AG04449 (cell line): ENCODE measurements at places on chromosomes 12 and 14.
A peak's percentile ranks its signal among the peaks of the same experiment; 100 is the strongest.

- DNase-seq = no peak
Measured at GRCh38 chr12:67280572-67280971, 11.4 kb downstream of the CAND1 start.

DNA sequence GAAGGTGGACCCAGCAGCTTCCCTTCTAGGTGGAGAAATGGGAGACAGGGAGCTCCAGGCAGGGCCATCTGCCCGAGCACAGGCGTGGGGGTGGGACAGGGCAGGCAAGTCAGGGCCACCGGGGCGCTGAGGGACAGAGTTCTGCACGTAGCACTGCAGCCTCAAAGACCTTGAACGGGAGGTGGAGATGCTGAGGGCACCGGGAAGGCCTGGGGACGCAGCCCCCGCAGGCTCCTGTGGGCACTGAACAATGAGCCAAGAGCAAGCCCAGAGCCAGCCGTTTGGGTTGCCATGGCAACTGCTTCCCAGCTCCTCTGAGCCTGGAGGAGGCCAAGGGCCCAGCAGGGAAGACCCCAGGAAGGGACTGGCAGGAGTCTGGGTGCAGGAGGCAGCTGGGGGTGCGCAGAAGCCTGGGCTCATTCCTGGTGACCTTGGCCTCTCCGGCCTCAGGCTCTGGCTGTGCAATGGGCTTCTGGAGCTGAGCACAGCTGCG lies 3.4 kb downstream of the LBHD2 start:
- no peak for DNase-seq

- DNase-seq = no peak
Measured at GRCh38 chr12:132527186-132527882, 37.4 kb downstream of the FBRSL1 start.

DNA sequence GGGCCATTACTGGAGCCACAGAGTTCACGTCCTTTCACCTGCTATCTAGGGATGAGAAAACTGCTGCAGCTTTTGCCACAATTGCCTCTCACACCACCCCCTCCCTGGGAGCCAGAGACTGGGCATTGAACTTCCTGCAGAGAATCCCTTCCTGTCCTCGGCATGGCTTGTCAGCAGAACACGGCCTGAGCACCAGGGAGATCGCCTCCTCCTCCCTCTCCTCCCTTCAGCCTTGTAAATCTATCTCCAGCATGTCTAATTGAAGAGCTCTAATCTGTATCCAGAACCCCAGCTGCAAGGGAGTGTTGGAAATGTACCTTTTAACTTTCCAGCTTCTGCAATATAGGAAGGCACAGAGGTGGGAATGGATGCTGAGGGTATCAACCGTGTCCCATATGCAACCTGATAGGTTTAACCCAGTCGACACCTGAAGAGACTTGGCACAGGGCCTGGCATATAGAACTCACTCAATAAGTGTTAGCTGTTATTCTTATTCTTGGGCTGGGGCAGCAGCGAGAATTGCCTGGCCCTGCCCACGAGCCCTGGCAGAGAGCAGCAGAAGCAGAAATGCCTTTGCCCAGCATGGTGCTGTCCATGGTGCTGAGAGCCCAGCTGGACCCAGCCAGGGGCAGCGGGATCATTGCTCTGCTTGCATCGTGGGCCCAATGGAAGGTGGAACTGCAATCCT lies 26.8 kb downstream of the TMEM63C start:
- peak; percentile 3 for DNase-seq

DNA sequence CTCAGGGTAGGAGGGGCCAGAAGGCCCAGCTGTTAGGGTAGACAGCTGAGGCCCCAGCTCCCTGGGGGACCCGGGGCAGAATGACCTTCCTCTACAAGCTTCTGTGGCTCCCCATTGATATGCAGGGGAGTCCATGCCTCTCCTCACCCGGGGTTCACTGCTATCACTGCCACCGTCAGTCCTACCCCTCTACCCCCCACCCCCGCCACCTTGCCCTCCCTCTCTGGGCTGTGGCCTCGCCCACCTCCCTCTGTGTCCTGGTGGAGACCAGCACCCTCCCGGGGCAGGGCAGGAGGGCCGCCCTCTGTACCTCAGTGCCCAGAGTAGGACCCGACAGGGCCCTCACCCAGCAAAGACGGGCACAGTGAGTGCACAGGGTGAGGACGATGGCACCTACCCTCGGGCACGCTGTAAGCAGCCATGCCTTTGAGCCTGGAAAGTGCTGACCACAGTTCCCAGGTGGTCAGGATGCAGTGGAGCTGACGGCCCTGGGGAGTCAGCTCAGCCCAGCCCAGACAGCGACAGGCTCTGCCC lies 88.4 kb upstream of the SFSWAP start:
- DNase-seq = no peak

GRCh38 chr12:11584221-11584855 lies 65.1 kb upstream of the ETV6 start:
- DNase-seq = no peak

GRCh38 chr14:55430024-55430690 lies 10.3 kb downstream of the TBPL2 start:
- DNase-seq = no peak

DNA sequence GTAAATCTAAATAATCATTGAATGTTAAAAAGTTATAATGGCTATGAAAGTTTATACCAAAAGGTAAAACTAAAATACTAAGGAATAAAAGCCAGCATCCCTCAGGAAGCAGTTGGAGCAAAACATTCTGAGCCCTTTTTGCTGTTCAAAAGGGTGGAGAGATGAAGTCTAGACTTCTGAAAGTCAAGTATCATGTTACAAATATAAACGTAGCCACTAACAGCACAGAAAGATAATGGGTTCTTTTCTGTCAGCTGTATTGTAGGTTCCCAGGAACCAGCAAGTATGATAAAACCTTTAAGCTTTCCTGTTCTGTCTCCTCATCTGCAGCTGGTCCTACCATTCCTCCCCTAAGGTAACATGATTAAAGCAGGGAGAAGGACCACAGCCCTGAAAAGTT lies 16.4 kb upstream of the PLD4 start:
- DNase-seq = no peak

DNA sequence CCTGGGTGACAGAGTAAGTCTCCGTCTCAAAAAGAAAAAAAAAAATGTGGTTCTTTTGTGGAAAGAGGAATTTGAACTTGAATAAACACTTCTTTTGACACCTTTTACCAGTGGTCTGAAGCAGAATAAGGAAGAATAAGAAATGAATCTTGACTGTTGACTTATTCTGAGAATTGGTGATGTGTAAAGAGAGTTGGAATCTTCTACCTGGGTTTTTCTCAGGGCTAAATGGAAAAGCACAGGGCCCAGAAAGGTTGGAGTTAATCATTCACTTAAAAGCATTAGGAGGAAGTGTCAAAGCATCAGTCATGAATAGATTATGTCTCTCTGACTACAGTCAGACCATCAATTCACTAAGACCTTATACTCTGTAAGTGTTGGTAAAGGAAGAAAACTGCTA lies 13.9 kb downstream of the PNMA1 start:
- no peak for DNase-seq

DNA sequence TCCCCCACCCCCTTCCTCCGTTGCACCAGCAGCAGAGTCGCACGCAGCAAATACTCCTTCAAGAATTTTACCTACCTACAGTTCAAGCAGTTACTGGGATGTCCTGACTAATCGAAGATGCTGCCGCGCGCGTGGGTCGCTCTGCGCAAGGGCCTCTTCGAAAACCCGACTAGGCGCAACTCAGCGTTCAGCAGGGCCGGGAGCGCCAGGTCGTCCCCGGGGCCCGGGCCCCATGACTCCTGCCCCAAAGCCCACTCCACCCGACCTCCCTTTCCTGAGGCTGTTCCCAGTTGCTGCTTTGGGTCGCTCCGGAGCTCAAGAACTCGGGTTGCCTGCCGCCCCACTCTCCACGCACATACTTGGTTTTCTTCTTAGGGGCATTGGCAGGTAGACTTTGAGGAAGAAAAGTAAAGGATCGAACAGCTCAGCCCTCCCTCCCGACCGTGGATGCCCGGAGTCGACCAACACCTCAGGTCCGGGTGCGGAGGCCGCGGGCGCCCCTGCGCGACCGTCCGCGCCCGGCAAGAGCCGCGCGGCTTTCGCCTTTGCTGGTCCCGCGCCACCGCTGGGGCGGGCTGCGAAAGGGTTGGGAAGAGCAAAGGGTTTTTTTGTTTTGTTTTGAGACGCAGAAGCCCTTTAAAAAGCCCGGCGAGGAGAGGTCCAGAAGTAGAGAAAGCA lies 1.9 kb downstream of the BMP4 start:
- no peak for DNase-seq

GRCh38 chr12:27785882-27786570 lies 6.0 kb upstream of the MANSC4 start:
- DNase-seq = no peak

GRCh38 chr12:130142736-130143135 lies 19.5 kb upstream of the FZD10 start:
- no peak for DNase-seq

- DNase-seq = no peak
Measured at GRCh38 chr12:24470050-24470449, 478.9 kb downstream of the BCAT1 start.

GRCh38 chr14:38989922-38990546 lies 113.0 kb downstream of the SEC23A start:
- DNase-seq = no peak

DNA sequence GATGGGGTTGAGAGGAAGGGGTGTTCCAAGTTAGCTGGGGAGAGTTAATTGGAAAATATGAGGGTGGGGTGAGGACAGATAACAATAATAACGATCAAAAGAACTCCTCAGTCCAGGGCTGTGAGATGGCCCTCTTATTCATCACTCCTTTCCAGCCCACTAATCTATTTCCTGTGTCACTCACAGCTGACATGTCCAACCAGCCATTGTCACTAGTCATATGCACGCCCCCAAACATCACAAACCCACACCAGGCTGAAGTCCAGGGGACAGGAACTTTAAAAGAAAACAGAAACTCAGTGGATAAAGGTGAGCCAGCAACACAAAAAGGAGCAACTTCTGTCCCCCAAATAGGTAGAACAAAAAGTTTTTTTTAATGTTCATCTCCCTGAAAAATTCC lies 911 bp downstream of the CALCOCO1 start:
- DNase-seq = no peak

- DNase-seq = no peak
Measured at GRCh38 chr14:60106339-60106738, 14.6 kb downstream of the PCNX4 start.
